Activated T-cell treated with anti-CD3 and anti-CD28 coated beads, Interleukin-2, amount 50 U/mL, for 48 hours (primary cell): ENCODE measurements at places on chromosomes 13 and 19.

DNA sequence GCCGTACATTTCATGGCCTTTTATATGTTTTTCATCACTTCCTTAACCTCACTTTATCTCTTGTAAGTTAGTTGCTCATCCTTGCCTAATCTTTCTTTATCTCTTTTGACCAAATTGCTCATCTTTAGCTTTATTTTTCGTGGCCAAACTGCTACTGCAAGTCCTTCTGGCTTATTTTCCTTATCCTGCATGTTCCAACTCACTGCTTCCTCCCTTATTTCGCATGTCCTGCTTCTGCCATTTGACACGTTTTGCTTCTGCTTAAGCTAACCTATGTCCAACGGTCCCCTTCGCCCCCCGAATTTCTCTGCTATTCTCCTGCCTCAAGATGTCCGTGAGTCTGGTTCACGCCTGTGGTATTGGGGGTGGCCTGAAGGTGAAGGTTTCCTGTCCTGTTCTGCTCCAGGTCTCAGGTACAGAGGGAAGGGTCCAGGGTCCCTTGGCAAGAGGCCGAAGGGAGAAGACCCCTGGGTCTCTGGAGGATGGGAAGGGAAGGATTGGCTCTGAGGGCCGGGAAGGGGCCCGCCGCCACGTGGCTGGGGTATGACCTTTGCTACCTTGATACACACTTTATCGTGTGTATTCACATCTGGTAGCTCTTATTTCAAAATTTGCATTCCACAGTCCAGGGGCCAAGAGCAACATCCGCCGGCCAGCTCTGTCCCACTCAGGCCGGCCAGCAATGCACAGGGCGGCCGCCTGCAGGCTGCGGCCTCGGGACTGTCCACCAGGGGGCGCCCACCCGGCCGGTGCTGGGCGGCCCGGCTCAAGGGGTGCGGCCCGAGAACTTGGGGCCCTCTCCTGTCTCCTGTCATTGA is 2.9 kb upstream of the C19orf85 start:
- peak; percentile 77 for DNase-seq

- no peak for DNase-seq
Measured at GRCh38 chr13:31037874-31038500, 105.5 kb downstream of the TEX26 start.

GRCh38 chr19:51644636-51645271 is 1.9 kb downstream of the SIGLEC14 start:
- DNase-seq = no peak

- DNase-seq = no peak
Measured at GRCh38 chr19:16942583-16942982, 53.8 kb downstream of the F2RL3 start.

DNA sequence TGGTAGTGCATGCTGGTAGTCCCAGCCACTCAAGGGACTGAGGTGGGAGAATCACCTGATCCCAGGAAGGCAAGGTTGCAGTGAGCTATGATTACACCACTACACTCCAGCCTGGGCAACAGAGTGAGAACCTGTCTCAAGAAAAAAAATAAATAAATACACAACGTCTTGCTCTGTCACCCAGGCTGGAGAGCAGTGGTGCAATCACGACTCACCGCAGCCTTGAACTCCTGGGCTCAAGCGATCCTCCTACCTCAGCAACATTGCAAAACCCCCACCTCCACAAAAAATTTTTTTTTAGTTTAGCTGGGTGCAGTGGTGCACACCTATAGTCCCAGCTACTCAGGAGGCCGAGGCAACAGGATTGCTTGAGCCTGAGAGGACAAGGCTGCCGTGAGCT is 8.8 kb downstream of the TPM4 start:
- DNase-seq = no peak

- DNase-seq = no peak
Measured at GRCh38 chr19:54096617-54097106, 3.9 kb downstream of the OSCAR start.

DNA sequence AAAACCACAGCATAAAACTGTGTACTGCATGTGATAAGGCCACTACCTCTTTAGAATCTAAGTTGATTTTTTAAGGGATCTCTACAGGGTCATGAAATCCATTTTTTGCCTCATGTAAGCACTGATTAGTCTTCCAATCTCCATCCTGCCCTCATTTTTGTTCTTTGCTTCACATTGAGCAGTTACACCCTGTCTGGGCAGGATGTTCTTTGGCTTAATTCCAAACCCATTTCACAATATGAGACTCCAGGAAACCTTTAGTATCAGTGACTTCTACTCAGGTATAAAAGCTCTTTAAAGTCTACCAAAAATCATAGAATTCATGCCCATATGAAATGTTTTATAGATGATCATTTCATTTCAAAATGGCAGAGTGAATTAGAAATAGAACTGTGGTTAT is 592.6 kb downstream of the TBC1D4 start:
- DNase-seq = no peak

GRCh38 chr13:51781246-51782022 is 22.5 kb downstream of the DHRS12 start:
- no peak for DNase-seq

- DNase-seq = no peak
Measured at GRCh38 chr19:1765232-1765903, 12.1 kb downstream of the ONECUT3 start.

GRCh38 chr13:31846961-31847752 is 107.8 kb downstream of the RXFP2 start:
- DNase-seq = no peak

DNA sequence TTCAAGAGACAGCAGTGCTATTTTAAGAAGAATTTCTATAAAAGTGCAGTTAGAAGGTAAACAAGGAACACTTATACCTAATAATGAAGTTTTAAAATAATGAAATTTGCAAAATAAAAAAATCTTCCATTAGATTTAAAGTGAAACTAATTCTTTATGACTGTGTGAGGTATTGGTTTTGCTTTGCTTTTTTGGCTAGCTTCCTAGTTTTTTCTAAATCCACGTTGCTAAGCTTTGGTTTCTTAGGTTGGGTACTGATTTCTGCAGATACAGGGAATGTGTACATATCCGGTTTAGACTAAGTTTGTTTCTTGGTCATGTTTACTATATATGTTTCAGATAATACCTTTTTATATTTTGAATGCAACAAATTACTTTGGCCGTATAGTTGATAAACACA is 59.8 kb downstream of the SLC7A9 start:
- no peak for DNase-seq
